ENCODE measurements at places on chromosomes 11 and 22.

DNA sequence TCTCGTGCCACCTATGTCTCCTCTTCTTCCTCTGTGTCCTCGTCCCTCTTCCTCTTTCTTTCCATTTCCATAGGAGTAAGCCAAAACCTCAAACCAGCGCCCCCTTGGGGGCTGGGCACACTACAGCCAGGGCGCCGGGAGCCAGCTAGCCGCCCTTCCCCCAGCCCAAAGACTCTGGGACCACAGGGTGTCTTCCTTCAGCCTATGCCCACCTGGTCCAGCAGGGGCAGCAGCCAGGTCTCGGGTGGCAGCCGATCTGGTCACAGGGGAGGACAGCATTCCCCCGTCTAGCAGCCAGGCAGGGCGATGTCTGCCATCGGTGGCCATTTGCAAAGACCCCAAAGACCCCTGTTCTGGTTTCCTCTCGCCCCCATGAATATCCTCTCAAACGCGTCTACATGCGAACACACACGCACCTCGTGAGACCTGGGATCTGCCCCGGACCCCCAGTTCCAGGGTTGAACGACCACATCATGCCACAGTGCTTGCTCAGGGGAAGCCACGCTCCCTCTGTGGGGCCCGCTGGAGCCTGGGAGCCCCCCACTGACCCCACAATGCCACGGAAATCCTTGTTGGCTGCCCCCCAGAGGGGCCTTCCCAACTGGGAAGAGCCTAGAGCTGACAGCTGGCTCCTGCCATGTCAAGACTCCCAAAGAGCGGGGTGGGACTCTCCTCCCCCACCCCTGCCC, 546.0 kb upstream of the CCDC179 start:
- no peak for DNase-seq

DNA sequence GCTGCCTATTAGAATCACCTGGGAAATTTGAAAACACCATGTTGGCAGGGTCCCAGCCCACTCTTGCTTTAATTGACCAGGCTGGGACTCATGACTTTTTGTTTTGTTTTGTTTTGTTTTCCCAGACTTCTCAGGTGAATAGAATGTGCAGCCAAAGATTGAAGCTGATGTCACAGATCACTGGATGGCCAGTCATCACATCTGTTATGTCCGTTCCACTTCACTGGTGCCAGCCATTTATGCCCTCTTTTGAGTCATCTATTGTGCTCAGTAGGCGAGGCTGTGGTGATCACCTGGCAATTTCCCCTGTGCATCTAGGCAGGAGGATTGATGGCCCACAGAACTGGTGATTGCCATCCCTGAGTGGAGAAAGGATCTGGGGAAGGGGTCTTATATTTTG, 297.3 kb downstream of the INSC start:
- DNase-seq: no peak

GRCh38 chr22:29149841-29150555, 55.7 kb upstream of the EMID1 start:
- DNase-seq: no peak

- no peak for DNase-seq
Observed at GRCh38 chr22:37206118-37206840, 6.0 kb downstream of the SSTR3 start.

- no peak for DNase-seq
Observed at GRCh38 chr11:123694551-123694950, 40.1 kb upstream of the SCN3B start.

GRCh38 chr11:6333095-6333494, 12.8 kb upstream of the CAVIN3 start:
- no peak for DNase-seq

DNA sequence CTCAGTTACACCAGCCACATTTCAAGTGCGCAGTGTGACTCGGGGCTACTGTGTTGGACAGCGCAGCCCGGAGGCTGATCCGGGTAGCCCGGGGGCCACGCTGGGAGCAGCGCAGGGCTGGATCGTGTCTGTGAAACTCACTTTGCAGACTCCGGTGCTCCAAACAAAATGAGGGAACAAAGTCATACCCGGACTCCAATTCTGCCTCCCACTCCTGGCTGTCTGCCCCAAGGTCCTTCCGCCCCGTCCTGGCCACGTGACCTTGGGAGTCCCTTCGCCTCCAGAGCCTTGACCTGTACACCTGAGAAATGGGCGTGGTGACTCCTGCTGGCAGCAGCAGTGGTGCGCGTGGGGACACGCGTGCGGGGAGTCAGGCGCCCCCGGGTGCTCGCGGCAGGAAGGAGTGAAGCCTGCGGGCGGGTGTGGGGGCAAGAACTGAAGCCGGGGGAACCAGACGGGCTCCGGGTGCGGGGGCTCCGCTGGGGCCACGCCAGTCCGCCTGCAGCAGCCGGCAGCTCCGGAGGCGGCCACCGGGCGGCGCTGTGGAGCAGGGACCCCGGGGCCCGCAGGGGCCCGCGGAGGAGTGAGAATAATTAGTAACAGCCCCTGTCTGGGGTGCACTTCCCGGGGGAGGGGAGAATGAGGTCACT, 42.4 kb downstream of the KCNJ4 start:
- no peak for DNase-seq

DNA sequence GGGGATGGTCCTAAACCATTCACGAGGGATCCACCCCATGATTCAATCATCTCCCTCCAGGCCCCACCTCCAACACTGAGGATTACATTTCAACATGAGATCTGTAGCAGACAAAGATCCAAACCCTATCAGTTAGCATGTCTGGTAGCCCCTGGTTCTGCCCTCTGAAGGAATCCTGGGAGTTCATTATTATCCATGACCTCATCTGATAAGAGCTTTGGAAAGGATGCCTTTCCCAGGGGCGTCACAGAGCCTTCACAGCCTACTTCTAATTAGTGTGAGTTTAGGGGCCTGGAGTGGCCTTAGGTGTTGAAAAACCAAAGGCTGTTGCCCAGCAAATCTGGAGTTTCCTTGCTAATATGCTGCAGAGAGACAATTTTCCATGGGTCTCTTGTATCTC, 8.6 kb upstream of the EIF3M start:
- DNase-seq: no peak

DNA sequence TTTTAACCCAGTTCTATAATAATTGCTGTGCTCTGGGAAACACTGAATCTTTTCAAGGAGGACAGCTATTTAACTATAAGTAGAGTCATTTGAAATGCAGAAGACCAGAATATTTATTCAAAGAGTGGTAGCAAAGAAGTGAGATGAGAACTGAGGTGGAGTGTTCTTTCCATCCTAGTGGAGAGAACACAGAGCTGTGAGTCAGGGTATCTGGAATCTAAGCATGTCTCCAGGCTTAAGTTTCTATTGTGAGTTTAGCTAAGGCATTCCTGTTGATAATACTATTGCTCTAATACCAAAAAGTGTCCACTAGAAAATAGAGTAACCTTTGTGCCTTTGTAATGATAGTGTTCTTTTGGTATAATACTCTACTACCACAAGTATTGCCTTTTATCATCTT, 32.4 kb downstream of the JAM3 start:
- no peak for DNase-seq

DNA sequence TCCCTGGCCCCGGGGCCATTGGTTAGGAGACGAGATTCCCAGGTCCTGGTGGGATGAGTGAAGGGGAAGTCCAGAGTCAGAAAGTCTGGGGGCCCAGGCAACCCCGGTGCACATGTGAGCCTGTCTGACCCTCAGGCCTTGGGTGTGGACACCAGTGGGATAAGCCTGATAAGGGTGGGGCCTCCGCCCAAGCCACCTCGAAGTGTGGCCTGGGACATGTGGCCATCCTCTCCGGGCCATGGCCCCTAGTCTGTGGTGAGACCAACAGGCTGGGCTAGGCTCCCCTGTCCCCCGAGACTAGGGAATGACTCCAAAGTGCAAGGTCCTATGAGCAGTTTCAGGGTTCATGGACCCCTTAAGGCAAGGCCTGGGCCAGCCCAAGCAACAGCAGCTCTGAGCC, 6.3 kb downstream of the CABP7 start:
- no peak for DNase-seq

GRCh38 chr11:86255896-86256295, 11.3 kb downstream of the EED start:
- no peak for DNase-seq

DNA sequence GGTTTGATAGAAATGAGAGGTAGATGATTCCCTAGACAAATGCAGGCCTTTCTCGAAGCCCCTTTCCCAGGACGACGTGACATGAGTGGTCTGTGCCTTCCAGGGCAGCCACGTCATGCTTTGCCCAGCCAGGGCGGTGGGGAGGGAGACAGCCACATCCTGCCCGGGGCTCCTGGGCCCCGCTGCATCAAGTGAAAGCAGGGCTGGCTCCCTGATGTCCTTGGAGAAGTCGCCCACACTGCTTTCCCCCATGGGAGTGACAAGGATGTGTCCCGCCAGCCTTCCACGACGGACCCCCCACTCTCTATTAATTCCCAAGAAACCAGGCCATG, 13.2 kb downstream of the PPARA start:
- no peak for DNase-seq

DNA sequence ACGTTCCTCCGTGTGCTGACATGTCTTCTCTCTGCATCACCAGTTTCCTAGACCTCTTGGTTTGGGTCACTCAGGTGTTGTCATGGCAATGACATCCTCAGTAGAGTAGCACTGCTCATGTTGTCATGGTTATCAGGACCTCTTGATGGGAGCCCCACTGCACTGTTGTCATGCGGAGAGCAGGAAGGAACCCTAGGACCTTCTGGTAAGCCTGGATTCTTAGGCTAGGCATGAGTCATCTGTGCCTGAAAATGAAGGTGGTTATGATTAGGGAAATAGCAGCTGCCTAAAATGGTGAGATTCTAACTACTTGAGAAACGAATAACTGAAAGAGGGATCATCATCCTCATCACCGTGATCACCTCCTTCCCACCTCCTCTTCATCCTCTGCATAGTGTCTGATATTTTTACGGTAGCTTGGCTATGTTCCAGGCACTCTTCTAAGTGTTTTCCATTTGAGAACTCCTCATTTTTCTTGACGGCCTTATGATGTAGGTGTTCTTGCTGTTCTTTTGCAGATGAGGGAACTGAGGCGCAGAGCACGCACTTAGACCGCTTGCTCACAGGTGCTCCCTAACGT, 858.4 kb downstream of the NTM start:
- no peak for DNase-seq

- no peak for DNase-seq
Observed at GRCh38 chr11:18669219-18669596, 29.4 kb upstream of the TMEM86A start.

- DNase-seq: no peak
Observed at GRCh38 chr22:39309881-39310714, 9.3 kb downstream of the RPL3 start.

DNA sequence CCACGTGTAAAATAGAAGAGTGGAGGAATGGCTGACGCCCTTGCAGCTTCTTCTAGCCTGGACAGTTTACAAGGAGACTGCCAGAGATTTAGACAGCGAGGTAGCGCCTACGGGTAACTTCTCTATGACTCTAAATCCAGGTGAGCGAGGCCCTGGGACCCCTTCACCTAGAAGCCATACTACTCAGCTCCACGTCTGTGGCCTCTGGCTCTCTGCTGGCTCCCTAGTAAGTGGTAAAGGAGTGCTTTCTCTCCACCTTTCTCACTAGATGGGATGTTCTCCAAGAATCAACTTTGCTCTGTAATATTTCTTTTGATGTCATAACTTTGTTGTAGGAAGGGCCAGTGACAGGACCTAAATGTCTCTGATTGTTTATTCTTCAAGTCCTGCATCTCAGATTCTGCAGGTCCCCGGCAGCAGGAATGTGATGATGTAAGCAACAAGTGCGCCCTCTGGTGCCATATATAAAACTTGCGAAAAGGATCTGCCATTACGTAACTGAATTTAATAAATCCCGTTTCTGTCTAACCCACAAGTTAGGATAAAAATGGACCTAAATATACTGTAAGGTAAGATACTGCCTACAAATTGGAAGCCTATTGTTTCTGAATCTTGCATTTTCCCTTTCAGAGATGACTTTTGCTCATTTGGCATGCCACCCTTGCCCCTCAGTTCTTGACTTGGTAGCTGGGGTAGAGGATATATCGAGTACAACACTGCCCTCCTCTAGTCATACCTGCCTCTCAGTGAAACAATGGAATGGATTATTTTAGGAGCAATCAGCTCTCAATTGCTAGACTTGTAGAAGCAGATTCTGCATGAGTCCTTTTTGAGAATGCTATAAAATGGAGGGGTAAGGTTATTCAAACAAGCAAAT, 11.0 kb upstream of the PTPN5 start:
- no peak for DNase-seq
